ENCODE measurements at places on chromosomes 3 and 15.

DNA sequence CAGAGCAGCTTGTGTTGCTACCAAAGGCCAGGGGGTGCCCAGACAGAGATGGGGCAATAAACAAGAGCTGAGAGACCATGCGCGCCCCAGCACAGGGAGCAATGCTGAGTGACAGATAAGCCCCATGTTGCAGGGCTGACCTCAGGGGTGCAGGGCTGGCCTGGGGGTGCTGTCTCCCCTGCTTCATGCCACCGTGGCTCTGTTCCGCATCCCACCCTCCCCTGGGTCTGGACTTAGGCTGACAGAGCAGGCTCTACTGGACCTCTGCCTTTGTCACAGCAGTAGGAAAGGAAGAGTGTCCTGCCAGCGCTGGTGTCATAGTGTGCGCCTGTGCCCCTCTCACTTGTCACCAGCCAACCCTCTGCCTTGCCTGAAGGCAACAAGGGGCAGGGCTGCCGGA is 67.4 kb upstream of the IQSEC1 start:
- DNase-seq = peak; percentile 29

- no peak for DNase-seq
These were observed 328.9 kb upstream of the RBMS3 start for GRCh38 chr3:28951772-28952556.

GRCh38 chr3:101995371-101996046 is 146.2 kb downstream of the NFKBIZ start:
- DNase-seq = no peak

- DNase-seq = no peak
These were observed 29.7 kb upstream of the FBLN2 start for GRCh38 chr3:13519006-13519791.

- no peak for DNase-seq
These were observed 145.4 kb downstream of the AKAP13 start for GRCh38 chr15:85525755-85526154.

GRCh38 chr3:71127052-71127831 is 456.3 kb downstream of the FOXP1 start:
- no peak for DNase-seq

GRCh38 chr3:129530251-129530791 is 1.9 kb downstream of the RHO start:
- DNase-seq = no peak

- DNase-seq = no peak
These were observed 63.0 kb upstream of the TAMM41 start for GRCh38 chr3:11909726-11910125.

DNA sequence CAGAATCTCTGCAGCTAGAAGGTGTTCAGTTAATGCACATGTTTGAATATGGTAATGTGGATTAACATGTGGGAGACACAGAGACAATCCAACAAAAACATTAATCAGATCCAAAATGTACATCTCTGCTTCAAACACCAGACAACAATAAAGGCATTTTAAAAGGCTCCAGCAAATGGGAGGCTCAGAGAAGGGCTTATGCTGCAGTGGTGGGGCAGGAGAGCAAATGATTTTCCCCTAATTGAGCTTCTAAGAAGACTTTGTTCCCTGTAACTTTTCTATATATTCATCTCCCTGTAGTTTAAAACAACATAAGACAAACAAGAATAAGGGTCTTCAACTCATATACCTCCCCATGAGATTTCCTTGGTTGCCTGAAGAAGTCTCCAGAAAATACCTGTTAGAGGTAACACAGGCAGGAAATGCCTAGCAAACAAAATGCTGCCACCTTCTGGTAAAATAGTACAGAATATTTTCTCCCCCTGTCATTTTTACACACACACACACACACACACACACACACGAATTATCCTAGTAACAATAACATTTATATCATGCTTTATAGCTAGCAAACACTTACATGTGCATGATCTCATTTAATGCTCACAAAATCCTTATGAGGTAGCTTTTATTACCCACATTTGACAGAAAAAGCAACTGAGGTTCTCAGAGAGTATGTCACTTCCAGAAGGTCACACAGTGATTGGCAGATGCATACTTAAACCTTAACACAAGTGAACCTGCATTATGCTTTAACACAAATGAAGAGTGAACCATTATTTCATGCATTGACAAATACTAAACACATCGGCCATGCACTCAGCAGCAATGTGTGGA is 123.4 kb upstream of the MB21D2 start:
- DNase-seq = no peak

- no peak for DNase-seq
These were observed 269.0 kb downstream of the OXSM start for GRCh38 chr3:26058901-26059321.

DNA sequence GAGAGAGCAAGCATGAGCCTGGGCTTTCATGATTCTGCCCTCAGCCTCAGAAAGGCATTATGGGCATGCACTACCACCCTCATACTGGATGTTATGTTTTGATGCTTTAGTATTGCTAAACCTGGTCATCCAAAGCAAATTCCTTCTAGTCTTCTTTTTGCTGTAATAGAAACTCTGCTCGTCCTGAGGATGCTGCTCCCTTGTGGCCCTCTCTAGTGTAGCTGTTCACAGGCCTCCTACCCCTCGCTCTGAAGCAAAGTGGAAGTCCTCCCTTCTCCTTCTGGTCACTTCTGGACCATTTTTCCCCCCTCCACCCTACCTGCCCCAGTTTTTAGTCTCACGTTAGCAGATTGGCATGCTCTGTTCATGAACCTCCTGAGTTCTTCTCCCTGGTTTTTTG is 22.9 kb upstream of the CCNL1 start:
- no peak for DNase-seq

DNA sequence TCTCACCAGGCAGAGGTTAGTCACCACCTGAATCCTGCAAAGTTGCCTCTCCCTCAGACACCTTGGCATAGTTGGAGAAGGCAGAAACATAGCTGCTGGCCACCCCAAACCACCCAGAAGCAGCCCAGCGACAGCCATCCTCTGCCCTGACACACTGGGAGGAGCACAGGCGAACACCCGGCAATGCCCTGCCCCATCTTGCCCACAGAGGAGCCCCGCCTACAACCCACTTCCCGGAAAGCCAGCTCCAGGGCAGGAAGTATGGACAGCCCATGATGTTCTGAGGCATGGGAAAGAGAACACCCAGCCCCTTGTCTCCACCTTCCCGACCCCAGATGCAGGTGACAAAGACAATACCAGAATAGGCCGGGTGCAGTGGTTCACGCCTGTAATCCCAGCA is 12.6 kb upstream of the SHISA5 start:
- DNase-seq = no peak

DNA sequence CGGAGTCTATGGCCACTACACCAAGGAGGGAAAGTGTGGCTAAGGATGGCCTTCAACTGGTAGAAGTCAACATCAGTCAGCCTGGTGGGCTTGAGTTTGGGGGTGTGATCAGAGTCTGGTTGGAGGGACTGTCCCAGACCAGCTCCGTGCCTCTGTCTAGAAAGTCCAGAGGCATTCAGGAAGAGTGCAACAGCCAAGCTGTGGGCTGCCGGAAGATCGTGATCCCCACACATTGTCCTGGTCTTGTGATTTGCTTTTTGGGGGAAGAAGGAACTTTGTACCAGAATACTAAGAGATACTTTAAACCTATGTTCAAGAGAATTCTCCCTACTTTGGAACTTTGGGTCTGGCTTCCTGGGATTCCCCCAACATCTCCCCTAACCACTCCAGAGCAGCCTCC is 47.8 kb upstream of the VPS8 start:
- no peak for DNase-seq

DNA sequence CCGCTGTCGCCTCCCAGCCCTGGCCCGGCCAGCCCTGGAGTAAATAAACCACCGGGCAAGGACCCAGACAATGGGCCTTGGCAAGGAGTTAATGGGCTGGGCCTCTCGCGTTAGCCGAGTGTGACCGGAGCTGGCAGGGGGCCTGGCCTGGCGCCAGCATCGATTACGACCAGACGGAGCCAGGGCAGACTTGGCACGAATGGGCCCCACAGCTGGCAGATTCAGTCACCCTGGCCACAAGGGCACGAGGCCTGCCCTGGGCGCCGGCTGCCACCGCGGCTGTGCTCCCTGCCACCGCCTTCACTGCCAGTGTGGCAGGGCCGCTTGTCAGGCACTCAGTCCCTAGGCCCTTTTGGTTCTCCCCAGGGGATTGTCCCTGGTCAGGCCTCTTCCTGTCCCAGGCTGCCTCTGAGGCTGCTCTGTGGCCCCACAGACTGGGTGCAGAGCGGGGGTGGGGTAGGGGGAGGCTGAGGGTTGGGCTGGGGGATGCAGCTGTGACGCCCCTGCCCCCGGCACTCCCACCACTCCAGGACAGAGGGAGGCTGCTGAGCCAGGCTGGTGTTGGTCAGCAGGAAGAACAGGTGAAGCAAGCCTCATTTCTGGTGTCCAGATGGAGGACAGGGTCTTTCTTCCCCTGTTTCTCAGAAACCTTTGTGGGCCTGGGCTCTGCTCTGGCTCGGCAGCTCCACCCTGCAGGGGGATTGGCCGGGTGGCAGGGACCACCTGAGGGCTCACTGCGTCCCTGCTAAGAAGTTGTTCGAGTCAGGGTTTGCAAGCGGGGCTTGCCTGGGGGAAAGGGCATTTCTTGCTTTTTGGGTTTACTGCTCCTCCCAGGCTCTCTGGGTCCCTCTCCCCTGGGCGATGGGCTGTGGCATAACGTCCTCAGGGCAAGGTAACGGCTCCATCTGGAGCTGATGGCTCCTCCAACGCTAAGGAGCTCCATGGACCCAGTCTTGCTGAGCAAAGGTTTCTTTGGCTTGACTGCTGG is 30.5 kb upstream of the SRP14 start:
- no peak for DNase-seq

DNA sequence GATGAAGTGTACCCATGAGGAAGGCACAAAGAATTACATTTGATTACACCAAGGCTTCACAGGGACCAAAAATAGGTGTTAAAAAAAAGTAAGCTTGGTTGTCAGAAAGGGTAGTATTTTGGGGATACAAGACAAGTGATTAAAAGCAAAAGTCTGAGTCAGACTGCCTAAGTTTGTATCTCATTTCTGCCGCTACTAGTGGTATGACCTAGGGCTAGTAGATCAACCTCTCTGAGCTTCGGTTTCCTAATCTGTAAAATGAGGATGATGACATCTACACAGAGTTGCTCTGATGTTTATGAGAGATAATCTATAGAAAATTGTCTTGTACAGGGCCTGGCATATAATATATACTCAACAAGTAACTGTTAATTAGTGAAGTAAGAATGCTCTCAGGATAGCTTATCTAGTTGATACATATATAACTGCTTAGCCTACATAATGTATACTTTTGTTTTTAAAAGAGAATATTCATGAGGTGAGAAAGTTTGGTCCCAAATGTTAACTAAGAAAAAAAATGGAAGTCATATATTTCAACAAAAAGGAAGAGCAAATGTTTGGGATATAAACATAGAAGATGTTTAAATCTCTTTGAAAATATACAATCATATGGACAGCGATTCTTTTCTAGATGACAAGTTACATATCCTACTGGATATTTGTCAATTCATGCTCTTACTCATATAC is 163.0 kb upstream of the SLC2A2 start:
- DNase-seq = no peak

- no peak for DNase-seq
These were observed 68.9 kb upstream of the DCLK3 start for GRCh38 chr3:36833160-36833814.

DNA sequence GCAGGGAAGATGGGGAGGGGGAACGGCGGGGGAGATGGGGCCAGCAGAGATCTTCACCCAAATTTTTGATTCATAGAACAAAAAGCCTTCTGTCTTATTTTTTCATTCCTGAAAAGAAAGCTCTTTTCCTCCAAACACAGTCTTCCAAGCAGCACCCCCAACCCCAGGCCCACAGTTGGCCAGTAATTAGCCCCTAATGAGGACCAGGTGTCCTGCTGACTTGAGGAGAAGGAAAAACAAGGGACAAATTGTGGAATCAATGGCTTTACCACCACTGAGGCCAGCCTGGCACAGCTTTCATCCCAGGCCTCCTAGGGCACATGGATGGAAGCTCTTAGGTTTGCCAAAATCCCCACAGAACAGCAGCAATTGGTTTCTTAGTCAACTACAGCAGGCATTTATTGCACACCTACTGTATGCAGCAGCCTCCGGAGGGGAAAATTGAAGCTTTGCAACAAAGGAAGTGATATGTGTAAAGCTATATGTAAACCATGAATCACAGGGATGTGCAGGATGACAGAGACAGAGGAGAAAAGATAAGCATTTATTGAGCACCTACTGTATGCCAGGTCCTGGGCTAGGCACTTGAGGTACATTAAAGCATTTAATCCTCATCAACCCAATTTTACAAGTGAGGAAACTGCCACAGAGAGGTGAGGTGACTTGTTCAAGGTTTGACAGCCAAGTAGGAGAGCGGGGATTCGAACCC is 199.5 kb downstream of the TBC1D2B start:
- DNase-seq = no peak

- DNase-seq = no peak
These were observed 5.2 kb downstream of the ARPP19 start for GRCh38 chr15:52563501-52564060.

- DNase-seq = no peak
These were observed 82.0 kb downstream of the USF3 start for GRCh38 chr3:113614402-113614801.

GRCh38 chr3:73848173-73848906 is 223.6 kb upstream of the PDZRN3 start:
- DNase-seq = no peak

DNA sequence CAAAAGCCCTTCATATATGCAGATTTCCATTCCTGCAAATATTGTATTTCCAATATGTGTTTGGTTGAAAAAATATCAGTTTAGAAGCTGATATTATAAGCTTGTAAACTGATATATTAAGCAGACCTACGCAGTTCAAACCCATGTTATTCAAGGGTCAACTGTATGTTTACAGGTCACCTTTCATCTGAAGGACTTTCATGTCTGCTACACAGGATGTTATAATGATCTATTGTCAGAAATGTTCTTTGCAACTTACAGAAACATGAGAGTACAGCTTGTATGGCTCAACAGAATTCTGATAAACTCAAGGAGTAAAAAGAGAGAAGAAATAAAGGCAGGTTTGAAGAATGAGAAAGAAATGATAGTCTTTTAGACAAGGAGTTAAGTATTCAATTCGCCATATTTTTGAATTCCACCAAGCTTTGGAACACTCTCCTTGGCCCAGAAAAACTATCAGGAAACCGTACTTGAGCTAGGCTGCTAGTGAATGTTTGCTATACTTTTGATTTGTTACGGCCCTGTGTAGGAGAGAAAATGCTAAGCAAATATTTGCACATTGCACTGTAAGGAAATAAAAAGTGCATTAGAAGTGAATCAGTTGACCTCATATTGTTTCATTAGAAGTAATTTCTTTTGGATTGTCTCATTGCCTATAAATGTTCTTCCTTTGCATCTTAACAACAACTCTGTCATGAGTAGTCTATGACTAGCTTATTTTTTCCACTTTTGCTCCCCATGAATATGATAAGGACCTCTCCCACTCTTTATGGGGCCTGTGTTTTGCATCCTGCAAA is 81.2 kb downstream of the NEK11 start:
- DNase-seq = no peak

GRCh38 chr3:53807117-53807810 is 39.0 kb downstream of the CHDH start:
- no peak for DNase-seq
